ENCODE measurements at places on chromosomes 13 and 19.
A peak's percentile ranks its signal among the peaks of the same experiment; 100 is the strongest.

GRCh38 chr19:35710784-35711723 lies 6.7 kb downstream of the ZBTB32 start:
- H3K36me3 ChIP-seq = no peaks in the 10 kb centered on the region
- no peaks in the 10 kb centered on the region for H3K27me3 ChIP-seq
- no peak for DNase-seq

DNA sequence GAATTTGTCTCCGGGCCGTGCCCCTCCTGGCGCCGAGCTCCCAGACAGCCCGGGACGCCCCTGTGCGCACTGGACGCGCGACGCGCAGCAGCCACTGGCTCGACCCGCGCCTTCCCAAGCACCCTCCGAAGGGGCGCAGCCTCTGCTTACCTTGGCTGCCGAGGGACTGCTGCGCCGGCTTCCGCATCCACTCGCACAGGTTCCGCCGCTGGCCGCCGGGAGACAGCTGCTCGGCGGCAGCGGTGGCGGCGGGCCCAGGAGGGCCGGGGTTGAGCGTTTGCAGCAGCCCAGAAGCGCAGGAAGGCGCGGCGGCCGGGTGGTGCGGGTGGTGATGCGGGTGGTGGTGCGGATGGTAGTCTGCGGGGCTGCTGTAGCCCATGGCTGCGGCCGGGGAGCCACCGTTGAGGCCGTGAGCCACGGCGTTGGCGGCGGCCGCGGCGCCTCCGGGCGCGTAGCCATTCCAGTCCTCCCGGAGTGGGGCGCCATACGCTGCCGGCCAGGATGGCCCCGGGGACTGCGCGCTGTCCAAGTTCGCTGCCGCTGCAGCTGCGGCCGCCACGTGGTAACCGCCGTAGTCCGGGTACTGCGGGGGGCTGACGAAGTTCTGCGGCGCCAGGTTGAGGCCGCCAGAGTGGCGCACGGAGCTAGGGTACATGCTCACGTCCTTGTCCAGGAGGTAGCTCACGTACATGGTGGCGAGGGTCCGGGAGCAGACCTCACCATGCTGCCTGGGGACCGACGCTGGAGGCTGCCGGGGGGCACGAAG lies 616 bp downstream of the CDX2 start:
- no peak overlapping the region for H3K27ac ChIP-seq
- H3K4me1 ChIP-seq = peaks cover 4% of the 10 kb centered on the region
- DNase-seq = no peak
- peaks cover 81% of the 10 kb centered on the region for H3K27me3 ChIP-seq
- H3K36me3 ChIP-seq = no peaks in the 10 kb centered on the region

DNA sequence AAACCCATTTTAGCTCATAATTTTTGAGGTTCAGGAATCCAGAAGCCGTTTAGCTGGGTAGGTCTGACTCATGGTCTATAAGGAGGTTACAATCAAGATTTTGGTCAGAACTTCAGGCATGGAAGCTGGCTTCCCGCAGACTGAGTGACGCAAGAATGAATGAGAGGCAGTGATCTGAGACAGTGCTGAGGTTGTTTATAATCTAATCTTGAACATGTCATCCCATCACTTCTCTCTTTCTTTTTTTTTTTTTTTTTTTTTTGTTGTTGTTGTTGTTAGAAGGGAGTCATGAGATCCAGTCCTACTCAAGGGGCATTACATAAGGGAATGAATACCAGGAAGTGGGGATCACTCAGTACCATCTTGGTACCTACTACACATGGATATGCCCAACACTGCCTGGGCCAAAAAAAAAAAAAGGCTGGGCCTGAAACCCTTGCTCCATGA lies 217.4 kb downstream of the DLEU7 start:
- no peaks in the 10 kb centered on the region for H3K27me3 ChIP-seq
- no peak overlapping the region for H3K4me3 ChIP-seq
- DNase-seq = peak; percentile 38

DNA sequence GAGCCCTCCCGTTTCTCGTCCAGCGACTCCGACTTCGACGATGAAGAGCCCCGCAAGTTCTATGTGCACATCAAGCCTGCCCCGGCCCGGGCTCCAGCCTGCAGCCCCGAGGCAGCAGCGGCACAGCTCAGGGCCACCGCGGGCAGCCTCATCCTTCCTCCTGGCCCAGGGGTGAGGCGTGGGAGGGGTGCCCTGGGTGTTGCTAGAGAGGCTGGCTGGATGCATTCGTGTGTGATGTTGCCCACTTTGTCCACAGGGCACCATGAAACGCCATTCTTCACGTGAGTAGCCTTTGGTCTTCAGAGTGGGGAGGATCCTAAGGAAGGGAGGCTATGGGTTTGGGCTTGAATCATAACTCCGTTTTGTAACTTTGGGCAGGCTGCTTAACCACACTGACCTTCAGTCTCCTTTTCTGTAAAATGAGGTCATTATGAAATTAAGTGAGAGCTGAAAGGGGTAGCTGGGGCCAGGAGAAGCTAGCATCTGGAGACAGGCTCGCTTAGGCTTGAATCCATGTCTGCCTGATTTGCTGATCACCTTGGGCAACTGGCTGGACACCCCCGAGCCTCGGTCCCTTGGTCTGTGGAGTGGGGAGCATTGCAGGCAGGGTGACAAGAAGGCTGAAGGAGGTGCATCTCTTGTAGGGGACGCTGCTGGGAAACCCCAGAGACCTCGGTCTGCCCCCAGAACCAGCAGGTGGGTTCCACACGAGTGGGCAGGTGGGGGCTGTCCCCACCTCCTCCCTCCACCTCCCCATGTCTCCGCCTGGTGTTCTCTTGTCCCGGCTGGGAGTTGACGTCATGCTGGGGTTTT lies 18.7 kb upstream of the B3GNT3 start:
- no peak overlapping the region for H3K27ac ChIP-seq
- peaks cover 16% of the 10 kb centered on the region for H3K4me1 ChIP-seq
- no peak overlapping the region for H3K4me3 ChIP-seq
- no peaks in the 10 kb centered on the region for H3K27me3 ChIP-seq
- DNase-seq = peak; percentile 44
- H3K36me3 ChIP-seq = no peaks in the 10 kb centered on the region

DNA sequence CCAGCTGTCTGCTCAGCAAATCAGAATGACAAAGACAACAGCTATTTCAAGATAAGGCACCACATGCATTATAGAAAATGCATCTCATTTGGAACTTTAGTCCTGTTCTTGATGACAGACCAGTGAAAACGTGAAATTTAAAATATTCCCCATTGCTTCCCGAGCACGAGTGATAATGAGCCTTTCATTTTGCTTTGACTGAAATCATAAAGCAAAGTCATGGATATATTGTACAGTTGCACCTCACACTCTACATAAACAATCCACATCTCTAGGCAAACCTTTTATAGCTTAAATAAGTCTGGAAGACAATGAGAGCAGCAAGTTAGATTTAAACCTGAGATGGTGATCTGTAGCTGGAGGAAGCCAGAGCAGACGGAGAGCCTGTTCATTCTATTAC lies 79.1 kb downstream of the FAM216B start:
- DNase-seq = no peak
- no peak overlapping the region for H3K27ac ChIP-seq
- no peaks in the 10 kb centered on the region for H3K4me1 ChIP-seq

DNA sequence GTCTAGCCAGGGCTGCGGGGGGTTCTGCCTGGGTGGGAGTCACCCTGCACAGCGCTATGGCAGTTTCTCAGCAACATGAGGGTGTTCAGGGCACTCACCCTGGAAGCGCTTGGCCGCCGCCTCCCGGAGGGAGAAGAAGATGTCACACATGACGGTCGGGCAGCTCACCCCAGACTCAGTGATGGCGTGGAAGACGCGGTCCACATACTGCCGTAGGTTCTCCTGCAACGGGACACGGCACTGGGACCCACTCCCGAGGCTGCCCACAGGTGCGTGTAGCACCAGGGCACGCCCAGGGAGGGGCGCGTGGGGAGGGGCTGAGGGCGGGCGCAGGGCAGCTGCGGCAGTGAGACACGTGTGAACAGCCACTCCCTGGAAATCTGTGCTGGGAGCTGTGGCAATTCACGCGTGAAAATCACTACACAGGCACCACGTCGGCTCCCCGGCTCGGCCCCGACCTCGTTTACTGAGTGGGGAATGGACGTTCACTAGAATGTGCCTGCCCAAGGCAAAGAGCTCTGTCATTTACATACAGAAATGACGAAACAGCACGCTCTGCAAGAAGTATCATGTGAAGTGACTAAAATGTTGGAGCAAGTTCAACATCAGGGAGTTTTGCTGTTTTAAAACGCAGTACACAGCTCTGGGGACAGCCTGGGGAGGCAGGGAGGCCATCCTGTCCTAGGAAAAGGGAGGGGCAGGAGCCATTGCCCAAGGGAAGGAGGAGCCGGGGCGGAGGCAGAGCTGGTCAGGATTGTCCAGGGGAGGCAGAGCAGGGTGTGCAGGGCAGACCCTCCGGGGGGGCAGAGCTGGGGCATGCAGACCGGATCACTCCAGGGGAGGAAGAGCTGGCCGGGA lies 41.5 kb upstream of the C13orf46 start:
- H3K36me3 ChIP-seq = peaks cover 83% of the 10 kb centered on the region
- DNase-seq = peak; percentile 85
- no peak overlapping the region for H3K4me3 ChIP-seq
- H3K4me1 ChIP-seq = no peaks in the 10 kb centered on the region

DNA sequence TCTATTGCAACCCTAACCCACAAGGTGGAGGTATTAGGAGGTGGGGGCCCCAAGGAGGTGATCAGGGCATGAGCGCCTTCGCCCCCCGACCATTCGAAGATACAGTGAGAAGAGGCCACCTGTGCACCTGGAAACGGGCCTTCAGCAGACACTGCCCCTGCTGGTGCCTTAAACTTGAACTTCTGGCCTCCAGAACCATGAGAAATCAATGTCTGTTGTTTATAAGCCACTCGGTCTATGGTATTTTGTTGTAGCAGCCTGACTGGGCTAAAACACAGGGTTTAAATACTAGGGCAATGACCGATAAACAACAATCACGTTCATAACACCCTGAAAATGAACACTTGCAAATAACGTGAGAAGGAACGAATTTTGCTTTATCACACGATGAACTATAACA lies 85.2 kb upstream of the USP29 start:
- no peak overlapping the region for H3K27ac ChIP-seq
- H3K4me1 ChIP-seq = no peaks in the 10 kb centered on the region
- no peak overlapping the region for H3K4me3 ChIP-seq
- H3K36me3 ChIP-seq = no peaks in the 10 kb centered on the region
- no peaks in the 10 kb centered on the region for H3K27me3 ChIP-seq
- DNase-seq = no peak

GRCh38 chr19:49340069-49340864 lies 5.1 kb downstream of the CD37 start:
- peak; percentile 76 for DNase-seq
- peak overlapping the region; percentile 88 for H3K27ac ChIP-seq
- H3K4me3 ChIP-seq = peak overlapping the region; percentile 42
- H3K36me3 ChIP-seq = no peaks in the 10 kb centered on the region

GRCh38 chr13:30799356-30799824 lies 64.0 kb downstream of the ALOX5AP start:
- no peaks in the 10 kb centered on the region for H3K27me3 ChIP-seq
- no peak for DNase-seq
- H3K4me3 ChIP-seq = no peak overlapping the region
- H3K36me3 ChIP-seq = no peaks in the 10 kb centered on the region
- H3K27ac ChIP-seq = no peak overlapping the region

DNA sequence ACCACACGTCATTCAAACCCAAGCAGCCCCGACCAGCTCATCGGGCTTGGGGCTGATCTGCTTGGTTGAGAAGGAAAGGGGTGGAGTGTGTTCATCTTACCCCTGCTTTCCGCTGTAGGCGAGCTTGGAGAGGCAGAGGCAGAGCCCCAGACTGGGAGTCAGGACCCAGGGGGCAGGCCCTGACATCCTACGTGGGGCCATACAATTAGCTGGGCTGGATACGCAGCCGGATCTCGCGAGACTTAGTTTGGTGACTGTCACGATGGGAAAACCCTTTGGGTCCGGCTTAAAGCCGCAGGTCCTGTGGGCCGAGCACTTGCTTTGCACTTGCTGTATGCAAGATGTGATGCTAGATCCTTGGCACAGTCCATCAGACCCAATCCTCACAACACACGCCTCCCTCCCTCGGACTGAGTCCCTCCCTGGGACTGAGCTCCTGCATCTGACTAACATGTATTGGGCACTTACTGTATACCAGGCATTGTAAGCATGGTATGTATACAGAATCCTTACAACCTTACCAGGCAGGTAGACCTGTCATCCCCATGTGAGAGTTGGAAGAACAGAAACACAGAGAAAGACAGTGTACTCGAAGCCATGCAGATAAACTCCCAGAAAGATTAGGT lies 3.7 kb downstream of the CEACAM16 start:
- no peaks in the 10 kb centered on the region for H3K27me3 ChIP-seq
- DNase-seq = no peak
- H3K4me1 ChIP-seq = no peaks in the 10 kb centered on the region

GRCh38 chr19:46384396-46384795 lies 29.0 kb downstream of the CCDC8 start:
- no peak overlapping the region for H3K27ac ChIP-seq
- no peaks in the 10 kb centered on the region for H3K4me1 ChIP-seq
- H3K36me3 ChIP-seq = peaks cover 66% of the 10 kb centered on the region
- H3K4me3 ChIP-seq = no peak overlapping the region

GRCh38 chr13:85565652-85566051 lies 233.6 kb downstream of the SLITRK6 start:
- H3K27me3 ChIP-seq = no peaks in the 10 kb centered on the region
- H3K4me1 ChIP-seq = no peaks in the 10 kb centered on the region
- no peaks in the 10 kb centered on the region for H3K36me3 ChIP-seq
- no peak overlapping the region for H3K4me3 ChIP-seq

DNA sequence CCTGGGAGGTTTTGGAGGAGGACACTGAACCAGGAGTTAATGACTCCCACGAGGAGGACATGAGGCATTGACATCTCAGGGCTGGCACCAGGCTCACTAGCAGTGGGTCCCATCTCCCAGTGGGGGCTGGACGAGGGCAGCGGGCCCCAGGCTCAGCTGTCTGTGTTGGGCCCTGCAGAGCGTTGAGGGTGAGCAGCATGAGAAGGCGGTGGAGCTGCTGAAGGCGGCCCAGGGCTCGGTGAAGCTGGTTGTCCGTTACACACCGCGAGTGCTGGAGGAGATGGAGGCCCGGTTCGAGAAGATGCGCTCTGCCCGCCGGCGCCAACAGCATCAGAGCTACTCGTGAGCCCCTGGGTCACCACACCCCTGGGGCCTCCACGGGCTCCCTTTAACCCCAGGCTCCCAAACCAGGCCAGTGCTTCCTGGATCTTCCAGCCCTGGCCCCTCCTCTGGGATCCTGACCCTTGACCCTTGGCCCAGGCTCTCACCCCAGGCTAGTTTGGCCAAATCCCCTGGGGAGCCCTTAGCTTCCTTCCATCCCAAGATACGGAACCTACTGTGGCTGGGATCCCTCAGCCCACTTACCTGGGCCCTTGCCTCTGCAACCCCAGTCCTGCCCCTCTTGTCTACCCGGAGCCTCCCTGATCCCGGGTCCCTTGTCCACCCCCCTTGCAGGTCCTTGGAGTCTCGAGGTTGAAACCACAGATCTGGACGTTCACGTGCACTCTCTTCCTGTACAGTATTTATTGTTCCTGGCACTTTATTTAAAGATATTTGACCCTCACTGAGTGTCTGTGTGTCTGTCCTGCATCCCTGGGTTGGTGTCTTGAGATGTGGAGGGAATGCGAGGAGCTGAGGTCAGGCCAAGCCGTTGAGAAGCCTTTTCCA lies 1.0 kb downstream of the C19orf73 start:
- peak overlapping the region; percentile 72 for H3K4me3 ChIP-seq
- H3K27me3 ChIP-seq = no peaks in the 10 kb centered on the region
- DNase-seq = peak; percentile 78

- no peaks in the 10 kb centered on the region for H3K27me3 ChIP-seq
- H3K36me3 ChIP-seq = no peaks in the 10 kb centered on the region
- no peak overlapping the region for H3K4me3 ChIP-seq
- no peak overlapping the region for H3K27ac ChIP-seq
- DNase-seq = no peak
These were observed 23.8 kb upstream of the KLF12 start for GRCh38 chr13:74158028-74158427.

- no peak for DNase-seq
- no peaks in the 10 kb centered on the region for H3K4me1 ChIP-seq
- no peaks in the 10 kb centered on the region for H3K27me3 ChIP-seq
These were observed 238.8 kb upstream of the PCDH20 start for GRCh38 chr13:61654481-61654880.
